Cortex of kidney (tissue), 1 donor: ENCODE measurements at places on chromosomes 2 and 18.

DNA sequence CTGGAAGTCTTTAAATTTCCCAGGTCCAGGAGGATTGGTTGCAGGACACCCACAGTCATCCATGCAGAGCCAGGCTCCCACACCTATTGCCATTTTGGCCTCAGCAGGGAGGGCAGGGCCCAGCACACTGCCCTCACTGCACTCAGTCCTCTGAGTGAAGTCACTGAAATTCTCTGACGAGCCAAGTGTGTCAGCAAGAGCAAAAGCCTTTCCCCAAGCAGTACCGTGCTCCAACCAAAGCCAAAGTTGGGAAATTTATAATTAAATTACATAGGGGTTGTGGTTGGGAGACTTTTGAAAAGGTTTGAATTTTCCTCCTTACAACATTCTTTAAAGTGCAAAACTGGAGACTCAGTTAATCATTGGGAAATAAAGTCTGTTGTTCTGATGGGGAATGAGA is 98.5 kb upstream of the CD226 start:
- no peak for DNase-seq

GRCh38 chr2:119482481-119483394 is 41.5 kb downstream of the SCTR start:
- DNase-seq = no peak

DNA sequence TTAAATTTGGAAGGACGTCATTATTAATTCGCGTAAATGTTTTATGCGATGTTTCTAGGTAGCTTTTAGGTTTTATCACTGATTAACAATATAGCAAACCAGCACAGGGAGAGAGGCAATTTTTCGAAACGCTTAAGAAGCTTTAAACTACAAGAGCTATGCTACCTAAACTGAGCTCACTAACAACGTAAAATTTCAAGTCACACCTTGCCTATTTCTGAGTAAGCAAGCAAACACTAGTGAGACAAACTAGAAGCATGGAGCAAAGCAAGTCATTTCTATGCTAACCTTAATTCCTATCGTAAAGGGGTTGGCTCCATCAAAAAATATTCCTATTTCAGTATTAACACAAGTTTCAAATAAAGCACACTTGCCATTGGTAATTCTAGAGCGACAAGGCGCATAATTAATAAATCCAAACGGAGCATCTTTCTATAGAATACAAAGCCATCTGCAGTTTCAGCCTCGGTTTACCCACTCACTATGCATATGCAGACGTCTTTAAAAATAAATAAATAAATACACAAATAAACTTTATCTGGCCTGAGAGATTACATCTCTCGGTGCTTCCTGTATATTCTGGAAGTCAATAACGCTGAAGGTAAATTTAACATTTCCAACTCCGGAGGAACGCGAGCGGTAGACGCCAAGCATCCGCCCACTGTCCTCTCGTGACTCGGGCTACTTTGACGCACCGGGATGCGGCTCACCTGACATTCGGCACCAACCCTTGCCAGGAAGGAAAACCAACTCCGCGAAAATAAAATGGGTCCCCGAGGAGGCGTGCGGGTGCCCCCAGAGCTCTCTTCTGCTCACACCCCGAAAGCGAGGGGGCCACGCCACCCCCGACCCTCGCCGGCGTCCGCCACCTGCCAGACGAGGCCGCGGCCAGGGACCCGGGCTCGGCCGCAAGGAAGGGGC is 947 bp downstream of the ITSN2 start:
- no peak for DNase-seq

DNA sequence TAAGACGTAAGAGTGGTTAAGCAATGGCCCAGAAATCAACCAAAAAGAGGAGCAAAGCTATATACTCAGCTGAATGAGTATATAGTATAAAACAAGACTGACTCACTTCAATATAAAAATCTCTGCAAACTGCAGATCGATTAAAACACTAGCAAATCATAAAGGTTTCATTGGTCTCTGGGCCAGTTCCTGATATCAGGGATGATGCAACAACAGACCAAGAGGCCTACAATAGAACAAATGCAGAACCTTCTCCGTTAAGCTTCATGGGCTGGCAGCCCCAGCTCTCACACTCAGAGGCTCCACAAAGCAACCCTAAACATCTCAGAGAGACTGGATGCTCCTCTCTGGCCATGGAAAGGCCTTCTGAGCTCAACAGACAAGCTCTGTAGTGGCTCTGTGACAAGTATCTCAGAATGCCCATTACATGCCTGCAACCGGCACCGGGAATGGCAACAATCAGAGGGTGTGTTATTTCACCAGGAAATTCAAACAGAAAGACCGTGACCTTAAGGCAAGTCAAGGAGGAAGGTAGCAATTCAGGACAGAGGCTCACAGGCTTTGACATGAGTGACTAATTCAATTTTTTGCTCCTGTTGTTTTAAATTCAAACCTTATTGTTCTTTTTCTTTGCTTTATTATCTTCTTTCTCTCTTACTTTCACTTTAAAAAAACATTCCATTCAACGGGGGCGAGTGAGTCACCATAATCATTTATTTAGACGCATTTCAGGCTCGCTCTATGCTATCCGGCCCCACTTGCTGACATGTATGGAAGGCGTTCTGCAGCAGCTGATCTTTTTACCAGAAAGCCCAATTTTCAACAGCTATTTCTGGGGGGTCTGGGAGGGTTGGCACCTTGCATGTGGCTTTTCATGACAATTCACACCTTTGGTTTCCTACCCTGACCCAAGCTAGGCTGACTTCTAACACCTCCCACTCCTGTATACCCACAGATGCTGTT is 15.1 kb downstream of the CYRIA start:
- DNase-seq = no peak

DNA sequence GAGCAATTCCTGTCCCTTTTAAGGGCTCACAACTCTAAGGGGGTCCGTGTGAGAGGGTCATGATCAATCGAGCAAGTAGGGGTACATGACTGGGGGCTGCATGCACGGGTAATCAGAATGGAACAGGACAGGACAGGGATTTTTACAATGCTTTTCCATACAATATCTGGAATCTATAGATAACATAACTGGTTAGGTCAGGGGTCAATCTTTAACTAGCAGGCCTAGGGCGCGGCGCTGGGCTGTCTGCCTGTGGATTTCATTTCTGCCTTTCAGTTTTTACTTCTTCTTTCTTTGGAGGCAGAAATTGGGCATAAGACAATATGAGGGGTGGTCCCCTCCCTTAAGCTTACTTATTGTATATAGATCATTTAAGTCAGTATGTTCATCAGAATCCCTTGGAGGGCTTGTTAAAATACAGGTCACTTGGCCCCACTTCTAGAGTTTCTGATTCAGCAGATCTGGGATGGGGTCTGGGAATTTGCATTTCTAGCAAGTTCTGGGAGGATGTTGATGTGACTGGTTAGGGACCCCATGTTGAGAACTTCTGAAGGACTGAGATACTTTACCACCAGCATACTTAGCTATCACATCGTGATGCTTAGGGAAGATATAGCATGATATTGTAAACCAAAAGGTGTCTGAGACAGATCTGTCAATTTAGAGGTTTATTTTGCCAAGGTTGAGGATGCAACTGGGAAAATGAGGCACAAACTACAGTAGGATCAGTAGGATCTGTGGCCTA is 2.8 kb upstream of the INPP4A start:
- no peak for DNase-seq

DNA sequence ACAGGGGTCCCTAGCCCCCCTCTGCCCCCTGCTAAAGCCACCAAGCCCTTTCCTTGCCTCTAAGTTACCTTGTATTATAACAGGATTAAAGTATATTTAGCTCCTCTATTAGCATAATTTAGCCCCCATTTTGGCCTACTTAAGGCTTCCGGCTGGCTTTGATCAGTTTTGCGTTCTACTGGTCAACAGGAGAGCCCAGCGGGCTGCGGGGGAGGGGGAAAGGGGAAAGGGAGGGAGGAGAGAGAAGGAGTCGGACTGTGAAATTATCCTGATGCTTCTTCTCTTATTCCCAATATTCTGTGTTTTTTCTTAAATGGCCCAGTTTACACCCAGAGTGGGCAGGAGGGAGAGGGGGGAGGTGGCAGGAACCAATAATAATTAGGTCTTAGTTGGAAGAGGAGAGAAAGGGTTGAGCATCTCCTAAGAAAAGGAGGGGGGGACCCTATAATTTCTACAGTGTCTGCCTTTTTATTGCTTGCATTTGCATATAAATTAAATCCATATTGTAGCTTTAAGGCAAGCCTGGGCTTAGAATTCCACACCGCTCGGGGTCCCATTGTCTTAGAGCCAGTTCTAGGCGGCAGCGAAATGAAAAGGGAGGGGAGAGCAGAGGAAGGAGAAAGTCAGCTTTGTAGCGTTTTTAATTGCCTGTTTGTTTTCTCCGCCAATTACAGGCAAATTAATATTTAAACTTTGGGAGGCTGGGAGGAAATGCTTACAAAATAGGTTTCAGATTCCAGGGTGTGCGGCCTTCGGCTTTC is 39.6 kb downstream of the EN1 start:
- no peak for DNase-seq

DNA sequence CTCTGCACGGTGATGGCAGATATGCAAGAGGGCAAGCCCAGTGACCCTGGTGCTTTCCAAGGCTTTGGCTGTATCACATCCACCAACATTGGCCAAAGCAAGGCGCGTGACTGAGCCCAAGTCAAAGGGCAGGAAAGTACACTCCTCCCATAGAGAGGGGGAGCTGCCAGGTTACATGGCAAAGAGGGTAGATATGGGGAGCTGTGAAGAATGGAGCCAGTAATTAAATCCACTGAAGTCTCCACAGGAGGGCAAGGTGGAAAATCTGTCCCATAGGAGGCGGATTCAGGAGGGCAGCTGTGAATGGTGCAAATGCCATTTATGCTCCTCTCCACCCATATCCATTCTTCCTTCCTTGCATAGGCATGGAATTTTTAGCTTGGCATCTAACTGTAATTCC is 44.6 kb upstream of the THOC1 start:
- no peak for DNase-seq

GRCh38 chr2:121697108-121697631 is 39.5 kb downstream of the NIFK start:
- DNase-seq = no peak

DNA sequence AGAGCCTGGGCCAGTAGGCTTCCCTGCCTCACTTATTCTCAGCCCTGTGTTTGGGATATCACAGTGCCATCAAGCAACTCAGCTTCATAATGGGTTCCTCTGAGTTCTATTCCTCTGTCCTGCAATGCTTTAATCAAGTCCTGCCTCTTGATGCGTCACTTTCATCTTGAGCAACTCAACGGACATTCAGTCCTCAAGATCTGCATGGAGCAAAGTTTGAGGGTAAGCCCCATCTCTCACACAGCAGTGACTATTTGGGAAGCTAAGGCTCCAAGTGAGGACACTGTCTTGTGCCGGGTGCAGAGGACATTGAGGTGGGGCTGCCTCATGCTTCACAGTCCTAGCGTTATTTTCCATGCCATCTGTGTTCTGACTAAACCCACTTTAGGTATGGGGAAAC is 50.9 kb upstream of the PLB1 start:
- DNase-seq = no peak

DNA sequence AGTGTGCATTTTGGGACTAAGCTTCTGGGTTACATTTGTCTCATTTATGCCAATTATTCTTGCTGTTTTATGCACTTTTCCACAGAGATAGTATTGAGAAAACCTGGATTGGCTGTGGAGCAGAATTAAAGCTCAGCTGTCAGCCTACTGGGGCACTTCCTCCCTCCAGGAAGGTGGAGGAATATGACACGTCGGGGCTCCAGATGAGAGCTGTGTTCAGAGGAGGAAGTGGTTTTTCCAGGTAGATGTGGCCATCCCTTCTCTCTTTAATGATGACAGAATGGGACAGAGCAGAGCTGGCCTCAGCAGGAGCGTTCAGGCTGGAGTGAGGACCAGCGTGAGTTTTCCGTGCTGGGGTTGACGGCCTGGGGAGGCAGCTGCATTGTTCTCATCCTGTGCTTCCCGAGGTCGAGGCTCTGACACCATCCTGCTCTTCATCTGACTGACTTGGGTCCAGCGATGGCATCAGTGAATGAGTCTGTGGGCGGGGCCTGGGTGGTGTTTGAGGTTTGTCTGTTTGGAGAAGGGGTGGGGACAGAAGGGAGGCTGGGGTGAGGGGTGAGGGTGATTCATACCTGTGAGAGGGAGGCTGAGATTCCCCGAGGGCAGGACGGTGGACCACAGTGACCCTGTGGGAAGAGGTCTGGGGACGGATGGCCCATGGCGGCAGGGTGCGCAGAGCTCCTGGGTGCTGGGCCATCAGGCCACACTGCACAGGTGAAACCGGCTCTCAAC is 207.0 kb downstream of the LDLRAD4 start:
- DNase-seq = no peak

DNA sequence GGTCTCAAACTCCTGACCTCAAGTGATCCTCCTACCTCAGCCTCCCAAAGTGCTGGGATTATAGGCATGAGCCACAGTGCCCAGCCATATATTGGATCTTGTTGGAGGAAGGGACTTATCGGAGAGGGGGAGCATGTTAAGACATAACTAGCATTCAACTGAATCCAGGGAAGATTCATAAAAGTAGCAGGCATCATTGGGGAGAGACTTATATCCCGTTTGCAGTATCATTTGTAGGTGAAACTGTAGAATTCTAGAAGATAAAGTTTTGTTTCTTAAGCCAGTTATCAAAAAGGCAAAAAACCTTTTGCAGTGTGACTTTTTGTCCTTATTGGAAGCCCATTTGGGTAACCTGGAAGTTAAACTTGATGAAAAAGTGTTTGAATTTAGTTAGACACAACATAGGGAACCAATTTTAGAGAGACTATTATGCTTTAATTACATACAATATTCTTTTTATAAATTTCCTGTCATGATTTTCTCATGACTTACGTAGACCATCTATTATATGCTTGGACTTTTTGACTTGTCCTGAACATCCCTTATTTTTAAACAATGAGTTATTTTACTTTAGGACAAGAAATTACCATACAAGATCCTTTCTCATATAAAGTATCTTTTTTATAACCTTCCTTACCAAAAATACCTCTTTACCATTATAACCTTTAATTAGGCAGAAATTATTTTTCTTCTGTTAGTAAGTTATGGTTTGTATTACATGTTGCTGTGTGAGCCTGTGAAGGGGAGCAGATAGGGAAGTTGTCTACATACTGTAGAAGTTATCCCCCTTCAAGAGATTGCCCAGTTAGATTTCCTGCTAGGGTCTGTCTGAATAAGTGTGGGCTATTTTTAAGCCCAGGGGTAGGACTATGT is 20.3 kb downstream of the RAB3GAP1 start:
- DNase-seq = no peak

DNA sequence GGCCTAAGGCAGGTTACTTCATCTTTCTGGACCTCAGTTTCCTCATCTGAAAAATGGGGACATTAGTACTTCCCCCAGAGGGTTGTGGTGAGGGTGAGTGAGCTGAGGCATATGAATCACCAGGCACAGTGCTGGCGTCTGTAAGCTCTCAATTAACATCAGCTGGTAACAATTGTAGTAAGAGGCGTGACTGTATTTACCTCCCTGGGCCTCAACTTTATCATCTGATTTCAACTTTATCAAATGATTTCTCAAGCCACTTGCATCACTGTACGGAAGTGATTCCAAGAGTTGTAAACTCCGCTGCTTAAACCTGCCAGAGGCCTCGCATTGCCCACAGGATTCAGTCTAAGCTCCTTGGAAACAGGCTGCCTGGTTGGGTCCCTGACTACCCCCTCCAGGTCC is 53.6 kb upstream of the PKDCC start:
- DNase-seq = no peak

GRCh38 chr18:45825258-45826044 is at the start of gene SIGLEC15:
SIGLEC15 (plus strand) TSS chr18:45825675; CDS start chr18:45825729, 54 bp downstream.
- DNase-seq = no peak
